MG63 (cell line): ENCODE measurements at places on chromosomes 6 and 20. TPM values are rescaled to one million over a fixed set of nuclear protein-coding genes. Genes with fewer than 3 reads are reported as not detected.

Gene MEI4
- total RNA-seq, result not detected in 2 replicates

Gene HLA-DQA2
- not detected in 2 replicates for total RNA-seq

Gene PPP1R18
- total RNA-seq, result 31.1 and 32.0 TPM in 2 replicates

Gene PTCRA
- total RNA-seq, result not detected in 2 replicates

GRCh38 chr20:38152621-38153221 lies 12.3 kb downstream of the TGM2 start:
- peak; percentile 72 for DNase-seq

- no peak for DNase-seq
These were observed 3.1 kb downstream of the PPP1R18 start for GRCh38 chr6:30683183-30683979.

DNA sequence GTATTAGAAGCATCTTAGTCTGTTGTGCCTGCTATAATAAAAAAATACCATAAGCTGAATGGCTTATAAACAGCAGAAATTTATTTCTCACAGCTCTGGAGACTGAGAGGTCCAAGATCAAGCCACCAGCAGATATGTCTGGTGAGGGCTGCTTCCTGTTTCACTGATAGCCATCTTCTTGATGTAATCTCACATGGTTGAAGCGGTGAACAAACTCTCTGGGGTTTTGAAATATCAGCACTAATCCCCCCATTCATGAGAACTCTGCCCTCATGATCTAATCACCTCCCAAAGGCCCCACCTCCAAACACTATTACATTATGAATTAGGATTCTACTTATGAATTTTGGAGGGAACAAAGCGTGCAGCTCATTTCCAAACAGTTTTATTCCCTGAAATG lies 11.6 kb upstream of the CLVS2 start:
- no peak for DNase-seq

- DNase-seq, result no peak
These were observed 62.3 kb downstream of the SNX9 start for GRCh38 chr6:157885211-157885788.

GRCh38 chr6:167090171-167090570 lies 32.7 kb upstream of the CCR6 start:
- no peak for DNase-seq

GRCh38 chr6:84597238-84597875 lies 167.0 kb downstream of the TBX18 start:
- DNase-seq, result no peak

DNA sequence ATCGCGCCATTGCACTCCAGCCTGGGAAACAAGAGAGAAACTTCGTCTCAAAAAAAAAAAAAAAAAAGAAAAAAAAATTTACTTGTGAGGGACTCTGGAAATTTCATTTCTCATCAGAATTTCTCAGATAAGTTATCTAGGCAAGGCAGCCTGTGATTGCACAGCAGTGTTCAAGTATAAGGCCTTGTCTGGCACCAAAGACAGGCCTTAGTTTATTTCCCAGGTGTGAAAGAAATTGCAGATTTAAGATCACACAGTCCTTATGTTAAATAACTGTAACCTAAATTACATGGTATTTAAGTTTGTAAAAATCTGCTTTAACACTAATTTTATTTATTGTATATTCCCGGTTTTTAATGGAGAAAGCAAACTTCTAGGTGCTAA lies 34.8 kb downstream of the HFE start:
- no peak for DNase-seq

DNA sequence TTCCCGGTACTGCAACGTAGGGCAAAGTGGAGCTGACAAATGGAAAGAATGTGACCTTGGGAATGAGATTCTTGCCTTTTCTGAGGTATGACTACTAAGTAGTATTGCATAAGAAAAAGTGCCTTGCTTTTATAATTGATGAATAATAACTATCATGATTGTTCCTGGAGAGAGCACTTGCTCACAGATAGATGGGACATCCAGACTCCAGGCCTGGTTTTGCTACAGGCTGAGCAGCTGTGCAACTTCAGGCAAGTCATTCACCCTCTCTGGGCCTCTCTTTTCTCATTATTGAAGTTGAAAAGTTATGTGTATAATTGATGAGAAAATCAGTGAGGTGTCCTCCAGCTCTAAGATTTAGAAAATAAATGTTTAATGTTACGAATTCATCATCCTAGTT lies 53.6 kb upstream of the MBOAT1 start:
- DNase-seq, result no peak

DNA sequence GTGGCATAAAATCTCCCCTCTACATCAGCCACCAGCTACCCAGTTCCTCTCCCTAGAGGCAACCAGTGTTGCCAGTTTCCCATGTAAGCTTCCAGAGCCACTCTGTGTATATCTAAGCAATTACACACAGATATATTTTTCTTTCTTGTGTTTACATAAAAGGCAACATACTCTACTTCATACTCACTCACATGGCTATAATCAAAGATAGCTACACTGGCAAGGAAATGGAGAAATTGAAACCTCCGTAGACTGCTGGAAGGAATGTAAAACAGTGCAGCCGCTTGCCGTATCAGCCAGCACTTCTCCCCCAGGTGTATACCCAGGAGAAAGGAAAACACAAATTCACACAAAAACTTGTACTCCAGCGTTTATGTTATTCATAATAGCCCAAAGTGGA lies 38.5 kb upstream of the NELFCD start:
- DNase-seq, result no peak

DNA sequence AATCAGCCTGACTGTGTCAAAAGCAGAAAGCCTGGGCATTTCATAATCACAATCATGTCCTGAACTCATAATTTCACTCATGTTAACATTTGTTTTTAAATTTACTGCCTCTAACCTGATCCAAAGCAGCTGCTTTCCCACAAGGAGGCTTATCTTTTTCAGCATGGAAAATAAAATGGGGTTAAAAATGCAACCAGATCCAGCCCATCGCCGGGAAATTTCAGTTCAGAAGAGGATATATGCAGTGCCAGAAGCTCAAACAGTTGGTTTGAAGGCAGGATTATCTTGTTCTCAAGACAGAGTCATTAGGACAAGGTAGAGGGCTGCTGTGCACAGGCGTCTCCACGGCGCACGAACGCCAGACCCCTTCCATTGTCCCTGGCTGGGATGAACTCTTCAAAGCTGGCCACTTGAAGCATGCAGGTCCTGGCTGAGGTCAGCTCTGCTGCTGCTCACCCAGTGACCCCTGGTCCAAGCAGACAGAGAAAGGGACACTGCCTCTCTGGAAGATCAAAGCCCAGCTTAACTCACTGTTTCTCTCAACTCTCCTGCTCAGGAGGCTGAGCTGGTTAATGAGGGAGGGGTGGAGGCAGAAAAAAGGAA lies 191.1 kb upstream of the HEY2 start:
- DNase-seq, result no peak

- no peak for DNase-seq
These were observed 258.2 kb downstream of the BMP7 start for GRCh38 chr20:57008217-57008616.

DNA sequence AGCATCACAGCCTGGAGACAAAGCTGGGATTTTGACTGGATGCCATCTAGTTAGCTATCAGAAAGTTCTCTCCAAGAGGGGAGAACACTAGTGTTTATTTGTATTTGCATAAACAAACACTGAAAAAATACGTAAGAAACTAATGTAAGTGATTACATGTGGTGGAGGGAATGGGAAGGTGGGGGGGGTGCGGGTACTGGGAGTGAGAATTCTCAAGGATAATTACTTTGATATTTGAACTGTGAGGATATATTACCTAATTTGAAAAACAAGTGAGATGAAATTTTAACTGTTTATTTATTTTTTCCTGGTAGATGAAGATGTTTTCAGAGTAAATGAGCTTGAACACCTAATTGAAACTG lies 54.7 kb downstream of the VEGFA start:
- no peak for DNase-seq
